ENCODE measurements at places on chromosomes 11 and 22. TPM values are rescaled to one million over a fixed set of nuclear protein-coding genes. Genes with fewer than 3 reads are reported as not detected.

Gene SYT13
- 130 TPM for total RNA-seq

Gene MS4A6E
- not detected for total RNA-seq

Gene CHRDL2
- total RNA-seq = 0.25 TPM

Gene KLHDC7B
- total RNA-seq = not detected

Gene RASSF10
- 2.7 TPM for total RNA-seq

Gene TMEM132A
- total RNA-seq = 105 TPM

Gene RASGRP2
- 22.9 TPM for total RNA-seq
